Stimulated activated naive CD4-positive, alpha-beta T cell treated with Interleukin-2 at 50 U/mL for 16 hours (primary cell): ENCODE measurements at places on chromosomes 5 and 9.

GRCh38 chr5:135071311-135071710 is 37.3 kb upstream of the PITX1 start:
- no peak for DNase-seq

- DNase-seq = no peak
Measured at GRCh38 chr9:14883310-14883944, 26.8 kb downstream of the FREM1 start.

DNA sequence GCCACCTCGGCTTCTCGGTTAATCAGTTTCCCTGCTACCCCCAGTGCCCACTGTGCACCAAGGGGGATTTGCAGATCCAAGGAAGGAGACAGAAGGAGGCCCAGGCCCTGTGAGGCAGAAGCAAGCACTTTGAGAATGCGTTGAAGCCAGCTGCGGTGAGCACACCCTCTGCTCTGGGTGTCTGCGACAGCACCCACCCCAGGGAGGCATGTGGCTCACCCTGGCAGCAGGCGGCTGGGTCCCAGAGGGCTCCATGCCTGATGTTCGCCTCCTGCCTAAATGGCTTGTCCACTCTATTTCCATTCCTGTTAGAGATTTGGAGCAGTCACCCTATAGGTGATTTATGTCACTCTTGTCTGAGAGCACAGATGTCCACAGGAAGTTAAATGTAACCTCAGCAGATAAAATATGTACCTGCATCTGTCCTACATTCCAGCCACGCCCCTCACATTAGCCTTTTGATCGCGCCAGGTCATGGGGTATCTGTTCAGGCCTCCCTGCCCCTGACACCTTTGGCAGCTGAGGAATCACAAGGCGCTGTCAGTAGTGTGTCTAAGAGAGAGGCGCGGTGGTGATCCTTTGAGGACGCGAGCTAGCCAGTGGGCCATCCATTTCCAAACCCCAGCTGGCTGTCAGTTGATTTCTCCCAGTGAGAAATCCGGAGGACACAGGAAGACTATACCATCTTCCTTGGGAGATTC is 28.1 kb downstream of the PTGES2 start:
- no peak for DNase-seq

GRCh38 chr9:9499546-9499945 is 1113.3 kb downstream of the PTPRD start:
- DNase-seq = no peak

- DNase-seq = no peak
Measured at GRCh38 chr9:134284273-134284672, 42.0 kb upstream of the RXRA start.

DNA sequence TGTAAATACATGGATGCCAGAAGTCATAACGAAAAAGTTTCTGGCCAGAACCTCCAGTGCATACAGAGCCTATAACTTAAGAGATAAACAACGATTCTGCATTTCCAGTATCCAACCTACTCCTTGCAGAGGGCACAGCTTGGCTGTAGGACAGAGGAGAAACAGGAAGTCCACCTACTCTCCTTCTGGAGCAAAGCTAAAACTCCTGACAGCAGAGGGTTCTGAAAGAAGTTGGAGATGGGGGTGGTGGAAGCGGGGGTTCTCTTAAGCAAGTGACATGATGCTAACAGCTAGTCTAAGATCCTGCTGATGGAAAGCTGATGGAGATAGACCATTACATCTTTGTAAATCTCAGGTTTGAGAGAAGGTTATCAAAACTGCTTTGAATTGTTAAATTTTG is 35.5 kb upstream of the CTNNAL1 start:
- DNase-seq = no peak

- no peak for DNase-seq
Measured at GRCh38 chr5:35826056-35826455, 30.6 kb upstream of the IL7R start.
